AG04450 (cell line): ENCODE measurements at places on chromosomes 4 and X. TPM values are rescaled to one million over a fixed set of nuclear protein-coding genes. Genes with fewer than 3 reads are reported as not detected.

Gene TCEANC
- polyA plus RNA-seq: 1.2 and 1.7 TPM in 2 replicates

Gene GC
- polyA plus RNA-seq: not detected in 2 replicates

DNA sequence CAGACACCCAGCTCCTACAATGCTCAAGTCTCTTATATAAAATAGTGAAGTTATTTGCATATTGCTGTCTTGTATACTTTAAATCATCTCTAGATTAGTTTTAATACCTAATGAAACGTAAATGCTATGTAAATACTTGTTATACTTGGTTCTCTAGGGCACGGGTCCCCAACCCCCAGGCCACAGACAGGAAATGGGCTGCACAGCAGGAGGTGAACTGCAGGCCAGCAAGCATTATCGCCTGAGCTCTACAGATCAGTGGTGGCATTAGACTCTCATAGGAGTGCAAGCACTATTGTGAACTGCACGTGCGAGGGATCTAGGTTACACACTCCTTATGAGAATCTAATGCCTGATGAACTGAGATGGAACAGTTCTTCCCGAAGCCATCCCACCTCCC, 395.9 kb upstream of the EMCN start:
- DNase-seq: no peak

Gene SMR3B
- polyA plus RNA-seq: not detected in 2 replicates

GRCh38 chr4:38503689-38504395, 160.2 kb upstream of the KLF3 start:
- no peak for DNase-seq

DNA sequence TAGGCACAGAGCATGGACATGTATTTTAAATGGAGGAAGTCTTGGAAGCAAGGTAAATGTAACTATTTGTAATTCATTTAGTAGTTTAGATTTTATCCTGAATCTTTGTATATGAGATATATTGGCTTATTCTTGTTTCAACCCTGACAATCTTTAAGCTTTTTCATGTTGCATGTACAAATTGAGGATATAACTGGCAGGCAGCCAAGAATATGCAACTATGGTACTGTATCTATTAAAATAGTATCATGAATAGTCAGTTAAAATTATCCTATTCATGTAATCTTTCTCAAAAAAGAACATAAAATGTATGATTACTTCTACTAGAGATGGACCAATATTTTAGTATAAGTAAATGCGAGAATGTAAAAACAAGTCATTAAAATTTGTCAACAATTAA, 1141.5 kb downstream of the PCDH18 start:
- no peak for DNase-seq
